ENCODE measurements at places on chromosomes 7 and 10.

GRCh38 chr7:128729494-128729893, 9.7 kb upstream of the CALU start:
- DNase-seq, result no peak

DNA sequence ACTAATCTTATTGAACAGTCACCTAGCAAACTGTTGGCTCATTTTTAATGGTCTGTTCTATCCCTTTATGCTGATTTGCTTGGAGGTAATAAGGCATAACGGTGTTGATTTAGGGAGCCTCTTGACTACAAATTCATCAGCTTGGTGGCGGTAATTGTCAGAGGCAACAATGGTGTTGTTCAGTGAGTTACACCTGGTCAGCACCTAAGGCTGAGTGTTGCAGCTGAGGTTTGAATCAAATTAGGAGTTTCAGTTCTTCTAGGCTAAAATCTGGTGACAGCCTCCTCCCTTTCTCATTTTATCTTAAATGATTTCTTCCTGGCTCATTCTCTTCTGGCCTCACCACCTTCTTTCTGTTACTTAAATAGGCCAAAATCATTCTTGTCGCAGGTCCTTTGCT, 42.3 kb upstream of the SP8 start:
- peak; percentile 84 for DNase-seq

- DNase-seq, result no peak
Observed at GRCh38 chr10:61283066-61283465, 170.1 kb downstream of the TMEM26 start.

- no peak for DNase-seq
Observed at GRCh38 chr7:14381936-14382335, 392.5 kb upstream of the ETV1 start.

GRCh38 chr7:78225534-78225933, 427.0 kb downstream of the PHTF2 start:
- no peak for DNase-seq

DNA sequence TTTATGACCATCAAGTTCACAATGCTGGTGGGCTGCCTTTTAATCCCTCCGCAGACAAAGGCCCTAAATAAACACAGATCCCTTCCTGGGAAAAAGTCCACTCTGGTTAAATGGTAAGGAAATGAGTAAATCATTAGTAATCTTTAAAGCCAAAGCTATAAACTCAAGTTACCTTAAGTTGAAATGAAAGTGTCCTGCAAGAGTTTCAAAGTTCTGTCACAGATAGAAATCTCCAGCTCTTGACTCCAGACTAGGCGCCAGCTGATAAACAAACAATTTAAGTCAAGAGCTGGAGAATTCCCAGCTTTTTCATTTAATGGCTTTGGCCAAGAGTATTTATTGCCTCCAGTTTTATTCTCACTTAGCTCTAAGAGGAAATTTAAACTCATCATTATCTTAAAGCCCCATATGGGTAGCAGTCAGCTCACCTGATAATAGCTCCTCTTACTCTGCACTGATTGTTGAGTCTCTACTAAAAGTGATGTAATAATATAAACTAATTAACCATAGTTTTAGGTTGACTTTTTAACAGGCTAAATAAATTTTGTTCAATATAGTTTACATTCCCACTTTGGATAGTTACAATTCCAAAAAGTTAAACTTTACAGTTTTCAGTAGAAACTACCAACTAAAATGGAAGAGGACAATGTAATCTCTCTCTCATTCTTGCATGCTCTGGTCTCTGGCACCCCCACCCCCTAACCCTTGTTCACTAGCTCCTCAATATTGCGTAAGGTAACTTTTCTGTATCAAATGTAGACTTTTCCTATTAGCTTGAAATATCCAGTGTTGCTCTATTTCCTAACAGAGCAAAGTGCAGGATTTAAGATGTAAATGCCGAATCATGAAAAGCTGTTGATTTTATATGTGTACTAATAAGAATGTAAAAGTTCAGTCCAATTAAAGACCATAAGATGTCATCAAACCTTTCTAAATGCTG, 56.1 kb downstream of the HIBADH start:
- DNase-seq, result peak; percentile 76

DNA sequence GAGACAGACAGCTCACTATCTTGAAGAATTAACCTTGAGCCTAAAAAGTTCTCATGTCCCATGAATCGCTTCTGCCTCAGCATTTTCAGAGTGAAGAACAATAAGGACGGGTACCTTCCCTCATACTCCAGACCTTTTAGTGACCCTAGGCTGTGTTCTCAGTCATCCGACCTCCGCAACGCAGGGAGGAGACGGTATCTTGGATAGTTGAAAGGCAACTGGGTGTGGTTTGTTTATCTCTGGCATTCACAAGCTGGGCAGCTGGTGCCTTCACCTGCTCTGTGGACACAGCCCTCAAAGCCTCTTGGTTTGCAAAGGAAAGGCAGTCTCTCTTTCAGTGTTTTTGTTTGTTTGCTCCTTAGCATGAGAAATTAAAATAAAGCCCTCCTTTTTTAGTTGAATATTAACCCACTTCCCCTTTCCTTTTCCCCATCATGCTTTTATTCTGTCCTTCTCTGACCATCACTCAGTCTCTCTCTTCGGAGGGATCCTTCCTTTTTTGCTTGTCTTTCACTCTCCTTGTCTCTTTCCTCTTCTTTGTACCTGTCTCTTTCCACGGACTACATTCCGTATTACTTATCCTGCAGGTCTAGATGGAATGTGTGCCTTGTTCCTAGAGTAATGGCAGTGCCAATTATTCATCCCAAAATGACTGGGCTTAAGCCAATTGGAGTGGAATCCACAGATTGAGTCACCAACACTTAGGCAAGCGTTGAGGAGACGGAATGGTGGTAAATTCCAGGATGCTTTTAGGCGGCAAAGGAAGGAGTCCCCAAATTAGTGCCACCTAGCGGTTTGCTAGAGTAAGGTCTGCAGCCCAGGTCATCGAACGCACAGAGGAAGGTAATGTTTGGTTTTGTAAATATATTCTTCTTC, 45.8 kb downstream of the PRR15 start:
- DNase-seq, result peak; percentile 16

- no peak for DNase-seq
Observed at GRCh38 chr7:33411020-33411419, 281.7 kb downstream of the BBS9 start.

GRCh38 chr7:5284304-5285281, 1.9 kb downstream of the SLC29A4 start:
- DNase-seq, result peak; percentile 93

GRCh38 chr10:13352519-13352918, 4.4 kb upstream of the SEPHS1 start:
- no peak for DNase-seq

DNA sequence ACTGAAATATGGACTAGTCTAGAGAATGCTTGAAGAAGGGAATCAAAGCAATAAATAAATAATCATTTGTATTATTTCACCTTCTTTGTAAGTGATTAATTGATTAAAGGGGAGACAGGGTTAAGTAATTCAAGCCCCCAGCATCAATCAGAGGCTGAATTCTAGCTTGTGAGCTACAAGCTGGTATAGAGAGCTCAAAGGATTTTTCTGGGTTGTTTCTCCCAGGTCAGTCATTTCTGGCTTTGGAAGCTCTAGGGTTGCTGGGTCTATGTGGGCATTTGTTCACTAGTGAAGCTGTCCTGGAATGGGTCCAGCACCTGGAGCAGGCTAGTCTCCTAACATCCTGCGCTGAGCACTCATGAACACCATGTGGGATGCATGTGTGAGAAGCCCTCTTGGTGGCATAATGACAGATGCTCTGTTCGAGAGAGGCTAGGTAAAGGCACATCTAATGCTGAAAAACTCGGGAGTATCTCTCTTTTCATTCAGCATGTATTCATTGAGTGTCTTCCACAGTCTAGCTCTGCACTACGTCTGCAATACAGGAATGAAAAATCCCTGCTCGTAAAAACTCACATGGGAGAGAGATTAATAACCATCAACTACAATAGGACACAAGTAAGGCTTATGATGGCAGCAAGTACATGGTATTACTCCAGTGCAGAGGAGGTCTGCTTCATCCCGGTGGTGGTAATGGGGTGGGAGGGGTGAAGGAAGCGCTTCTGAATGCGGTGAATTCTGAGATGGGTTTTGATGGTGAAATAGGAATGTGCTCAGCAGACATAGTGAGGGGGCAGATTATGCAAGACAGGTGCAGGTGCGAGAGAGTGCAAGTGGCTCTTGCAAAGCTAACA, 68.0 kb upstream of the NRP1 start:
- no peak for DNase-seq
